ENCODE measurements at places on chromosomes 1 and 21.

GRCh38 chr1:153428791-153429190 is 12.5 kb downstream of the S100A7A start:
- DNase-seq = peak; percentile 11

DNA sequence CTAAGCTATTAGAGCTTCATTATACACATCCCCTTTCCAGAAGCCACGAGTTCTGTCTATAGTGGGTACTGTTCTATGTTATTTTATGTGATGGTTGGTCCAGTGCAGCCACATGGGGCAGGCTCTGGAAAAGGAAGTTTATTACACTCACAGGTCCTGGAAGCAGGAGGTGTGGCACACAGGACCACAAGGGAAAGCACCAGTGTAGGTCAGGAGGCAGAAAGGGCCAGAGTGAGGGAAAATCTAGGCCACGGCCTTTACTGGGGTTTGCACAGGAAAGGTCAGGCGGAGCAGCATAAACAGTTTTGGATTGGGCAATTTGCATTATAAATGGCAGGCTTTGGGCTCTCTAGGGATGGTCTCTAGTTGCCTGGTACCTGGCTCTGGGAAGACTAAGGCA is 21.8 kb upstream of the CNIH3 start:
- DNase-seq = no peak

DNA sequence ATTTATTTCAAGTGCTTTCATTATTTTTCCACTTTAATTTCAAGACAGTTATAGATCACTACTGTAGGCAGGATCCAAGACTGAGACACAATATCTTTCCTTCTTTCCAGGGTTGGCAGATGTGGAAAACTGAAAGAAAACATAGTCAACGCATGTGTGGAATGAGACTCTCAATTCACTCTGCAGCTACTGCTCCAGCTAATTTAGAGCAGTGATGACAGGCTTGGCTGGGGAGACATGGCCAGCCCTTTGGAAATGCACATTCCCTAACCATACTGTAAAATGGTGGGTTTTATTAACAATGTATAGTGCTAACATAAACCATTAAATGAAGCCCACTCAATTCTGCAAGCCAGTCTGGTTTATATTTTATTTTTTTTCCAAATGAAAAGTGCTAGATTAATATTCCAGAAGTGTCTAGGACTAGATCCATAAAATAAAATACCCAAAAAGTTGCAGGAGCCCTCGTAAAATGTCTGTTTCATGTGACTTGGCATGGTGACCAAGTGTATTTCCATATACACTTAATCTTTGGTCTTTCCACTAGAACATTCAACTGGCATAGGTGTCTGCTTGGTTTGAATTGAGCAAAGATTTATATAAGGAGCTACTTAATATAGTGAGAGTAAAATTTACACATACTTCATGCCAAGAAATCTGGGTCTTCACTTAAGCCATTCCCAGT is 32.9 kb downstream of the COL11A1 start:
- no peak for DNase-seq

DNA sequence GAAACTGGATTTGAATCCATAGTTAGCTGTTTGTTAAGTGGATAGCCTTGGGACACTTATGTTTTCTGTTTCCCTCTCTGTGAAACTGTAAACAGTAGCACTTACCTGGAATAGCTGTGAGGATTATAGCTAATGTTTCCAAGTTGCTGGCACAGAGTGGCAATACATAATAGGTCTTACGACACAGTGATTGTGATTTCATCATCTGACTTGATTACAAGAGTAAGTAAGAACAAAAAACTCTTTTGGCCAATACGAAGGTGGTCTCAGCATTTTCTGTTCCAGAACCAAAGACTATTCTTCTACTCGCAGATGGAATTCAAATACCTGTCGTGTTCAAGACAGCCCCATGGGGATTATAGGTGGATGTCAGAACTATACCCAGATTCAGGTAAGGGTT is 2.1 kb downstream of the C8B start:
- peak; percentile 13 for DNase-seq

DNA sequence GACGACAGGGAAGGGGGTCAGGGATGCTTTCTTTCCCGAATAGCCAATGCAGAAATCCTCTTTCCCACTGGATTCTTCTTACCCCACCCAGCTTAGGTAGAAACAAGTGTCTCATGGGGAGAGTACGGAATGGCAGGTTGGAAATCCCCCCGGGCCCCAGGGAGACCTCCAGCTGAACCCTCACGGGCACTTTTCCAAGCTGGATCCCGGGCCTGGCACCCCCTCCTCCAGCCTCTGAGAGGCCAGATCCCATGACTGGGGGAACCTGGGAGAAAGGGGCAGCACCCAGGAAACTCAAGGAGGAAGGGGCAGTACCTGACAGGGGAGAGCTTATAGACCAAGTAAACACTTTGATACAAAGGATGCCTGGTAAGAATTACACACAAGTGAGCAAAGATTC is 1.3 kb downstream of the PKP1 start:
- DNase-seq = no peak

- no peak for DNase-seq
Observed at GRCh38 chr21:39217356-39218081, 34.3 kb upstream of the PSMG1 start.

DNA sequence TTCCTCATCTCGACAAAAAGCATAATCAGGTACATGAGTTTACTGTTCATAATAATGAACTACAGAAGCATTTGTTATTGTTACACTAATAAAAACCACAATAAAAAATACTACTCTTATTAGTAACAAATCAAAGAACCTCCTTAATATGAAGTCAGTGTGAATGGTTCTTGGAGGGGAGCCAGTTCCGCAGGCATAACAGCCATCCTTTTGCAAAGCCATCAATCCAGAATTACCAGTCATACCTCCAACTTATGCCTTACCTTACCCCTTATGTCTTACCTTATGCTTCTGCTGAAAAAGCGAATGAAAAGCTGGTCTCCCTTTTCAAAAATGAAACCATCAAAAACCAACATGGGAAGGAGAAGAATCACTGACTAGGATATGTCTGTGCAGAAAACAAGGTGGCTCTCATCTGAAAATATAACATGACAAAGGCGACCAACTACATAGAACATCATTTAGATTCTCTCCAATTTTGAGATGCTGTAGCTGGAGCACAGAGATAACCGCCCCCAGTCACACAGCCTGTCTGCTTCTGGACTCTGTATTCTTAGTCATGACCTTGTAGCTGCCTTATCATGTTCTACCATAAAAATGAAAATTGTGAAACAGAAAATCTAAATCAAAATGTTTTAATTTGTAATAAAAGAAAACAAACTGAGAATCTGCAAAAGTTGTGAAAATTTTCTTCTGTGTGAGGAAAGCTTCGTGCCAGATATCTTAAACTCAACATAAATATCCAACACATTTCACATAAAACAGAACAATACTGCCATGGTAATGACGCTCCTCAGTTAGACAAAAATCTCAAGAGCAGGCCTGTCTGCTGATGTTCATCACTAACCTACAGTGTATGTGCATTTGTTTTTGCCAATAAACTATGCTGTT is 438.2 kb downstream of the SMYD3 start:
- no peak for DNase-seq

DNA sequence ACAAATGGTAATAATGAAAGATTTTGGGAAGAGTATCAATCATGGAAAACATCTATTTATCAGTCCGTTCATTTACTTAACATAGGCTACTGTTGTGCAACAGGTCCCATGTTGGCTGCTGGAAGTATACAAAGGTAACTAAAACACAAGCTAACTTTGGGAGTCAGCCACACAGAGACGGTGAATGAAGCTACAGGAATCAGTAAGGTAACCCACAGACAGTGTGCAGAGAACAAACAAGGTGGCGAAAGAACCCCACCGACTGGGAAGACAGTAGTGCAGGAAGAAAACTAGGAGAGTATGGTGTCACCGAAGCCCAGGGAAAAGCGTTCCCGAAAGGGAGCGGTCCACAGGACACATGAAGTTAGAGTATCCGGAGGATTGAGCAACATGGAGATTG is 342.3 kb downstream of the SMYD3 start:
- DNase-seq = no peak

GRCh38 chr1:37441490-37441889 is 32.9 kb upstream of the ZC3H12A start:
- no peak for DNase-seq

DNA sequence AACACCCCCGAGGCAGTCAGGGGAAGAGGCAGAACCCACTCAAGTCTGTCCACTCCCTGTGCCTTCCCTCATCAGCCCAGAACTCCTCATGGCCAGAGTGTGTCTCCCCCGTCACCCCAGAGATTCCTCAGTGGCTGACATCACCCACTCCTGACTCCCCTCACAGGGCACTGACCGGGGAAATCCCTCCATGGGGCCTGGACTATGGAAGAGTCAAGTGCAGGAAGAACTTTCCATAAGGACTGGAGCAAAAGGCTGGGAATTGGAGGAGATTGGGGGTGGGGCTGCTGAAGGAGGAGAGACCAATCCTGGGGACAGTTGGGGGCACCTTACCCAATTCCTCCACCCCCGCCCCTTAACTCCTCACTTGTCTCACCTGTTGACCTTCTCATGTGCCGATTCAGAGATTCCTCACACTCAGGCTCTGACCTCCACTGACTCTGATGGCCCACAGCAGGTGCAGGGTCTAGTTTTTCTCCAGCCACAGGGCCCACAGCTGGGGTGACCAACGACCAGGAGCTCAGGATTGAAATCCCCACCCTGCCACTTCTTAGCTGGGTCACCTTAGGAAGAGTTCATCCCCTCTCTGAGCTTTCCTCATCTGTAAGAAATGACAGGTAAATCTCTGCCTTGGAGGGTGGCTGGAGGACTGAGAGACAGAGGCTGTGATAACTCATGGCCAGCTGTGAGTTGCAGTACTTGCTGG is 481 bp upstream of the EXTL1 start:
- DNase-seq = no peak

GRCh38 chr1:2231532-2232254 is 3.6 kb downstream of the SKI start:
- DNase-seq = no peak

- no peak for DNase-seq
Observed at GRCh38 chr1:210246447-210246846, 13.9 kb downstream of the SERTAD4 start.

GRCh38 chr21:35358008-35358407 is 308.9 kb upstream of the RUNX1 start:
- no peak for DNase-seq

DNA sequence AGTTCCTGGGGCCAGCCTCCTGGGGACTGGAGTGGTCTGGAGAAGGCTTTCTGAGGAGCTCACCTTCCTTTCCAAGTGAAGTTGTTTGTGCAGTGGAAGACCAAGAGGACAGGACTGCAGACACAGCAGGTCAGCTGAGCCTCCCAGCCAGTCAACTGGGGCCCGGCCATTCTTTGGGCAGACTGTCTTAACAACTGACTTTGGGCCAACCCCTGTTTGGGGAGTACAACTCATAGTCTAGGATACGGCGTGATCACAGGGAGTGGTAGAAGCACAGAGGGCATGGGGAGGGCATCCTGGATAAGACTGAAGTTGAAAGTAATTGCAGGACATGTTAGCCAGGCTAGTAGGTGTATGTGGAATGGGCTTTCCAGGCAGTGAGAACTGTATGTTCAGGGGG is 50.3 kb downstream of the PGM1 start:
- no peak for DNase-seq

DNA sequence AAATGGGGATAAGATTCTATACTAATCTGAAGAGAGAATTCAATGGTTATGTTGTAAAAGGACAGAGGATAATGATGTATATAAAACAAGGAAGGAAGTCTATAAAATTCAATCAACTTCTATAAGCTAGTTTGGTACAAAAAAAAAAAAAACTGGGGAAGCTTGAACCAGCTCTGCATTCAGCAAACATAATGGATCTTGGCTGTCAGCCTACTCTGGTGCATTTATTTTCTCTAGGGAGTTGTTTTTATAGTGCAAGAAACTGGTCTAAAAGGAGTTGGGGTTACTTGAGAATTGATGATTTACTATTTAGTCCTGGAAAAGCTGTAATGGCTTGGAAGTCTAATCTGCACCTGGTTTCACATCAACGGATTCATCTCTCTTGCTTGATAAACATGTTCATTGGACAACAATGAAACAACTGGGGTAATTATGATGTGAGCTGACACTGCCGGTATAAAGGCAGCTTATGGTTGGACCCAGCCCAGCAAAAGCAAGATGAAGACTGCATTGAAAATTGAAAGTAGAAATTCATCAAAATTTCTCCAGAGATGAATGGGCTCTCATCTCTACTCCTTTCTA is 199.4 kb upstream of the NRIP1 start:
- DNase-seq = no peak

- no peak for DNase-seq
Observed at GRCh38 chr21:33380483-33380998, 22.7 kb upstream of the IFNGR2 start.

GRCh38 chr21:16588433-16588860 is 858.7 kb downstream of the USP25 start:
- DNase-seq = no peak

- DNase-seq = no peak
Observed at GRCh38 chr1:212104586-212105325, 69.2 kb downstream of the DTL start.

- no peak for DNase-seq
Observed at GRCh38 chr1:209647156-209647555, 5.1 kb downstream of the LAMB3 start.

DNA sequence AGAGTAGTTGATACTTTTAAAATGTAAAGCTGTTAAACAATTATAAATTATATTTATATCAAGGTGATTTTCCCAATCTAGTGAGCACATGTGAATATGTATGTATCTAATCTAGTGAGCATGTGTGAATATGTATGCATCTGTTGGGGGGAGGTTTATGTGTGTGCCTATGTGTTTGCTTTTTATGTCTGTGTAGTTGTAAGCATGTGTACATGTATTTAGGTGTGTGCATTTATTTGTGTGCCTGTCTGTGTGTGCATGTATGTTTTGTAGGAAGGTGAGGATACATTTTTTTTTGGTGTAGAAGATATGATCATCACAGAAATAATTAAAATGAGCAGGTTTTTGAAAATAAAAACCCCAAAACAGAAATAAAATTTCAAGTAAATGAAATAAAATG is 318.9 kb upstream of the CHRM3 start:
- no peak for DNase-seq

- DNase-seq = no peak
Observed at GRCh38 chr1:225658041-225658440, 5.1 kb upstream of the ENAH start.

- no peak for DNase-seq
Observed at GRCh38 chr1:237903961-237904360, 13.2 kb upstream of the ZP4 start.

GRCh38 chr1:69700770-69701169 is 133.0 kb downstream of the LRRC7 start:
- DNase-seq = no peak

- no peak for DNase-seq
Observed at GRCh38 chr1:115183721-115184259, 94.5 kb upstream of the TSPAN2 start.

- peak; percentile 20 for DNase-seq
Observed at GRCh38 chr1:50611675-50612074, 188.4 kb upstream of the DMRTA2 start.

GRCh38 chr1:43841321-43842174 is 92.1 kb upstream of the ARTN start:
- no peak for DNase-seq

GRCh38 chr1:52662645-52663313 is 29.8 kb downstream of the SHISAL2A start:
- no peak for DNase-seq

GRCh38 chr1:211200311-211200710 is 58.9 kb upstream of the RCOR3 start:
- no peak for DNase-seq
